ENCODE measurements at places on chromosomes 7 and 10. TPM values are rescaled to one million over a fixed set of nuclear protein-coding genes. Genes with fewer than 3 reads are reported as not detected.

DNA sequence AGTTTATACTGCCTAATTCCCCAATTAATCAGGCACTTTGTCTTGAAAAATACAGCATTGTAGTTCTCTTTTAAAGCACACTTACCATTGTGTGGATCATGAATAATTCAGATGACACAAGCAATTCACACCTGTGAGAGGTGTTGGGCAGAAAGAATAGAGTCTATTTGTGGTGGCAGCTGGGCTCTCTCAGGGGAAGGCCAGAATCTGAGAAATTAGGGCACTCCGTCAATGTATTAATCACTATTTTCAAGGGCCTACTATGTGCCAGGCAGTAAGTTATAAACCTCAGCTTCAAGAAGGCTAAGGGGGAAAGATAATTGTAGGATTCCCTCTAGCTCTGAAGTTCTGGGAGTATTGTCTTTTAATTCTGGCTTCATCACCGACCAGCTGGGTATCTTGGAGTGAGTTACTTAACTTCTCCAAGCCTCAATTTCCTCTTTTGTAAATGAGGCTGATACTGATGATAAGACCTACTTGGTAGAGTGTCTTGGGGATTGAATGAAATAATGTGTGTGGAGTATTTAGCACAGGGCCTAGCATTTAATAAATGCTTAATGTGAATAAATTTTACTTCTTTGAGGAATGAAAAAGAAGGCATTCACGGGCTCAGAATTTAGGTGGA, 2.5 kb downstream of the CHN2 start:
- no peak for DNase-seq

- DNase-seq, result peak; percentile 91
Observed at GRCh38 chr10:132153616-132154217, 33.0 kb upstream of the DPYSL4 start.

DNA sequence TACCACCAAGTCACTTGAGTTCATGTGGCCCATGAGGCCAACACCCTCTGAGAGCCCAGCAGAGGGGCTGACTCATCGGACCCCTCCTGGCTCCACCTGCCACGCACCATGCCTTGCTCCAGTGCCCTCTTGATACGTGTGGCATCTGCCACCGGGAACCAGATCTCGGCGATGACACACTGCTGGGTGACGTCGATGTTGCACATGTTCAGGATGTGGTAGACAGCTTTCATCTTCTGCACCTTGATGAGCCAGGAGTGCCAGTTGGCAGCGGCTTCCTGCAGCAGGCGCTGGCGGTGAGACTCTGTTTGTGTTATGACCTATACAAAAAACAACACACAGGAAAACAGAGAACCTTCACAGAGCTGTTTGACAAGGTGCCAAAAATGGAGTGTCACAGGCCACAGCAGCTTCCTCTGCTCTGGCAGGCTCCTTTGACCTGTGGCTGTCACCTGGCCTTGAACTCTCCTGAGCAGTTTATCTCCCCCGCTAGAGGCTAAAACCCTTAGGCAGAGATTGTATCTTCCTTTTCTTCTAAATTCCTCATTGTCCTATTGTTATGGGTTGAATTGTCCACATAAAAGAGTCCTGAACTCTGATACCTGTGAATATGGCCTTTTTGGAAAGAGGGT, 45.2 kb upstream of the TMEM213 start:
- no peak for DNase-seq

DNA sequence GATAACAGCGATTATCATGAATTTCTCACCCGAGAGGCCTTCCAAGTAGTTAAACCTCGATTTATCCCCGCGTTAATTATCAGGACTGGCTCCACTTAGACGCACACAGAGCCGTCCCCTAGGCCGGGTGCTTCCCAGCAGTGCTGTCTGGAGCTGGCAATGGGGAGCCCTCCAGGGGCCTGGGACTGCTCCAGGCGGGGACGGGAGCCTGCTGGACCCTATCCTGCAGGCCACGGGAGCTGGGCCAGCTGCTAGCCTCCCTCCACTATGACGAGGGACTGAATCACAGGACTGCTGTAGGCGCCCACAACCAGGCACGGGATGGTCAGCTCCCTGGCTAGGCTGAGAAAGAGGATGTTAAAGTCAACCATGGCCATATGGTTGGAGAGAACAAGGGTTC, 229.1 kb downstream of the ELFN1 start:
- DNase-seq, result peak; percentile 64

GRCh38 chr10:4770801-4771553, 55.0 kb upstream of the AKR1E2 start:
- no peak for DNase-seq

- no peak for DNase-seq
Observed at GRCh38 chr7:55723621-55723941, 139.0 kb downstream of the SEPTIN14 start.

DNA sequence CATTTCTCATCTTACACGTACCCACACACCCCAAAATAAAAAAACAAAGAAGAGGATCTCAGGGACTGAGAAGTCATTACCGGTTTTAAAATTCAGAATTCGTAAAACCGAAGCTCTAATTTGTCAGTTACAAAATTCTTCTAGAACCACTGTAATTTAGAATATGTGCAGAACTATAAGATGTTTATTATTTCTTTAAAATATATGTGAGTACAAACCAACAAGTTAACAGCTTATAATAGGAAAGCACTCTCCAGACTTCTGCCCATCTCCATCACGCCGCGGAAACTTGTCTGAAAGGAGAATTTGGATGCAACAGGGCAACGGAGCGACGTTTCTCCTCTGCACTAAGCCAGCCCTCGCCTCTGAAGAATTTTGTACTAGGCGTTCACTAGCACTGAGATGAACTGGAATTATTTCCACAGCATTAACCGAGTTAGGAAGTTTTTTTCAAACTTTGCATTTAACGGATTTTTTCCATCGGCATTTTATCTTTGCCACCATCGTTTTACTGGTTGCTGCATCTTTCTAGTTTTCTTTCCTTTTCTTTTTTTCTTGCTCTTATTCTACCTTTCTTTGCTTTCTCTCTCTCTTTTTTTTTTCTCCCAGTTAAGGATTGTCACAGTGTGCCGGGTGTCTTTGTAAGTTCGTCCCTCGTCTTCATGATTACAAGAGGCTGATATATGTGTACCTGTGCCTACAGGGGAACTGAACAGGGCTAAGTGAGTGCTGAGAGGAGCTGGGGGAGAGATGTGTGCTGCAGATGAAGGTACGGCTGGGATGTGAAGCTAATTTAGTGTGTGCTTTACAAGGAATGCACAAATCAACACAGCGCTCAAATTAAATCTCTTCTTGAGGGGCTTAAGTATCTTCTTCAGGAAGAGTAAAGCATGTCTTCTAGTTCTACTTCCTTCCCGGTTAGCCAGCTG, 295.9 kb upstream of the NFE2L3 start:
- no peak for DNase-seq

DNA sequence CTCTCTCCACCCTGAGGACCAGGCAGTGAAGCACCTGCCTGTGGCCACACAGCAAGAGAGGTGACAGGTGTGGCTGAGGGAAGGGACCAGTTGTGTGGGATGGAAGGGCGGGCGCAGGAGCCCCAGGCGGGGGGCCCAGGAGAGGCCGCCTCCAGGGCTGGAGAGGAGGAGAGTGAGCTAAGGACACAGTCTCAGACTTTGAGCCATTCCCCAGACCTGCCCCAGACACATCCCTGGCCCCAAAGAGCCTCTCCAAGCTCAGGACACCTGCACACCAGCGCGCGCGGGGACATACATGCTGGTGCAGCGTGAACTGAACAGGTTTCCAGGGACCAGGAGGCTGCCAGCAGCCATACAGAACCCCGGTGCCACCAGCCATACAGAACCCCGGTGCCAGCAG, 237.3 kb downstream of the MAD1L1 start:
- DNase-seq, result no peak

DNA sequence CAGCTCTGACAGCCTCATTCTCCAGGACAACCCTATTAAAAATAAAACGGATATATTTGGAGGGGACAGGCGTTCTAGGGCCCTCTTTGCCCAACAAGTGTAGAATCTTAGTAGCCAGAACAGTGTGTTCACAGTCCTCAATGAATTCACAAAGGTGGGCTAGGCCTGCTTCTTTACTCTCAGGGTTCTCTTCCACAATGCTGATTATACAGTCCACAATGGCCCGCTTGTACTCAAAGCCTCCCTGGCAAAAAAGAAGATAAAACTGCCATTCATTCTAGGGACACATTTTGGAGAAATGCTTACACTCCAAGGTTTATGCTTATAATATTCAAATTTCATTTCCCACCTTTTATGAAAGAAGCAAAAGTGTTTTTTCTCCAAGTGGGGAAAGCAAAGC, 62.6 kb downstream of the MEST start:
- DNase-seq, result no peak

DNA sequence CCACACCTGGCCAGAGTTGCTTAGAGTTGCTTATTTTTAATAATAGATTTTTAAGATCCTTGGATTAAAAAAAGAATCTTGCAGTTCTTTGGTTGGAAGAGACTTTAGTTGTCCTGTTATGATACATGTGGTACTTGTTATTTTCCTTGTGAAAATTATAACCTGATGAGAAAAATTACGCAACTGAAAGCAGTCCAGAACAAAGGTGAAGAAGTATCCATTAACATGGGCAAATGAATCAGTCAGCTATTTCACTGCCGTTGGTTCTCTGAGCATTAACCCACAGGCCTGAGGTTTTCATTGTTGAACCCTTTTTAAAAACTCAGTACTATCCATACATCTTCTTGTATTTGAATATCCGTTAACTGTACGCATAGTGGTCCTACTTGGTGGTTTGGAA, 68.2 kb downstream of the GALNT11 start:
- no peak for DNase-seq

GRCh38 chr7:149716932-149717307, 56.5 kb downstream of the ZNF467 start:
- no peak for DNase-seq

The OR9A2 gene
- total RNA-seq, result not detected

The UFSP1 gene
- 5.0 TPM for total RNA-seq

The PHTF2 gene
- 52.6 TPM for total RNA-seq

The SSC4D gene
- total RNA-seq, result 1.2 TPM

The DGKI gene
- 15.3 TPM for total RNA-seq

The TRIM73 gene
- total RNA-seq, result 3.1 TPM

Data from chondrocyte (in vitro differentiated cells).